ENCODE measurements at places on chromosomes 12 and 14.
A peak's percentile ranks its signal among the peaks of the same experiment; 100 is the strongest.

- no peak for DNase-seq
Measured at GRCh38 chr14:20782280-20782890, 1.3 kb downstream of the RNASE6 start.

- DNase-seq, result no peak
Measured at GRCh38 chr12:57487055-57487596, 742 bp upstream of the MARS1 start.

DNA sequence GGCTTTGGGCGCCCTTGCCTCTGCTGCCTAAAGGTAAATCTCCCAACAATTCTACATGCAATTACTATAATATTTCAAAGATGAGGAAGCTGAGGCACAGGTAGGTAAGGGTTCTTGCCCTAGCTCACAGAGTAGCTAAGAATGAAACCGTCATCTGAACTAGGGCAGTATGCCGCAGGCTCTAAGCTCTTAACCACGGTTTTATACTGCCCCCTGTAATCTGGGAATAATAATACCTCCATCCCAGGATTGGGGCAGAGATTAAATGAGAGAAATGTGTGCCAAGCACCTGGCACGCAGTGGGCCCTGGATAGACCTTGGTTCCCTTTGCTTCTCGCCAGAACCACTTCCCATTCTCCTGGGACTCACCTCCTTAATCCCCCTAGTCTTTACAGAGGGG, 1.5 kb upstream of the HRK start:
- DNase-seq, result peak; percentile 61

DNA sequence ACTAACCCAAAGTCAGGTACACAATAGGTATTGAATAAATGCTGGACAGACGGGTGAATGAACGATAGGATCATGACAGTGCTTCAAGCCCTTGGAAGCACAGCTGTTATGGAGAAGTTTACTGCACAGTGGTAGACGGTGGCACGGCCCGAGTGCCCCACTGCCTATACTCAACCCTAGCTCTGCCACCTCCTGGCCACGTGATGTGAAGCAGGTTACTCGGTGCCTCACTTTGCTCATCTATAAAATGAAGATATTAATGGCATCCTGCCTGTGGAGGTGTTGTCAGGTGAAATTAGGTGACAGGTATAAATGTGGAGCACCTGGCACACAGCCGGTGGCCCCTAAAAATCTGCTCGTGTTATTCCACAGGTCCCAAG, 5.8 kb downstream of the ASB2 start:
- no peak for DNase-seq

GRCh38 chr12:58479401-58479800, 440.9 kb downstream of the LRIG3 start:
- DNase-seq, result no peak

GRCh38 chr14:58732387-58732786, 94.6 kb downstream of the DACT1 start:
- no peak for DNase-seq

- no peak for DNase-seq
Measured at GRCh38 chr12:112684742-112685141, 106.8 kb upstream of the RPH3A start.

DNA sequence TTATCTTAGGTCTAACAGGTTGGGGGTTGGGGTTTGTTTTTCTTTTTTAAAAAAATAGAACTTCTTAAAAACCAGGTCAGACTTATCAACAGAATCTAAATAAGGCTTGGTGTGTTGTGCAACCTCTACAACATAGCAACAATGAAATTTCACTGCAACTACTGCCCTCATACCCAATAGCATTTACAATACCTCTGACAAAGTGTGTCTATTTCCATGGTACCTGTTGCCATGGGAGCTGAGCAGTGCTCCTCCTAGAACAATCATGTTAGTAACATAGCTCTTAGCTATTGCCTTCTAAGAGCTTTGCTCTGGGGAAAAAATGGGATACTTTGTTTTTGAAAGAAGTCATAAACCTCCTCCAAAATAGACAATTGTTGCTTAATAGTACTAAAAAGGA, 103.3 kb upstream of the CCDC175 start:
- DNase-seq, result no peak

- no peak for DNase-seq
Measured at GRCh38 chr12:24198936-24199671, 249.6 kb upstream of the SOX5 start.

DNA sequence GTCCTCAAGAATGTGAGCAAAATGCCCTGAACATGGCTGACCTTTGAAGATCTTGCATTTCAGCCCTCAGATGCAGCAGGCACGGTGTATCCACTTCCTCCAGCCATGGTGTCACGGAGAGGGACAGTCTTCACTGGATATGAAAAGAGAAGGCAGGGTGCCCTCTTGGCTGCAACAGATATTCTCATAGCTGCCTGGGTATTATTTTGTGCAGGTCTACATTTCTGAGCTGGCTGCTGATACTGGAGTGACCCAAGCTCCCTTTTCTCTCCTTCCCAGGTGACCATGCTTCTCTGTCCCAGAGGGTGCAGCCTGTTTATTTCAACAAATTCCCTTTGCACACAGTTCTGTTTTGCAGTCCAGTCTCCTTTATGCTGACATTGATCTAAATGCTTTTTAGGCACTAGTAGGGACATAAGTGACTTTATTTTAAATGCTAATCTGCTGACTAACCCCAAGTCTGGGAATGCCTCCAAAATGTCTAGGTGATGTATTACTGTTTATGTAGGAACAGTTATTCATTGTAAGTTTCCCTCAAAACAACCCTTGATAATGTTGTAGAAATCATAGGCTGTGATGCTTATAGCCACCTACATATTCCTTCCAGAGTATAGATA, 17.4 kb upstream of the PYGL start:
- no peak for DNase-seq

GRCh38 chr14:83301791-83302190, 1768.1 kb upstream of the SEL1L start:
- no peak for DNase-seq

DNA sequence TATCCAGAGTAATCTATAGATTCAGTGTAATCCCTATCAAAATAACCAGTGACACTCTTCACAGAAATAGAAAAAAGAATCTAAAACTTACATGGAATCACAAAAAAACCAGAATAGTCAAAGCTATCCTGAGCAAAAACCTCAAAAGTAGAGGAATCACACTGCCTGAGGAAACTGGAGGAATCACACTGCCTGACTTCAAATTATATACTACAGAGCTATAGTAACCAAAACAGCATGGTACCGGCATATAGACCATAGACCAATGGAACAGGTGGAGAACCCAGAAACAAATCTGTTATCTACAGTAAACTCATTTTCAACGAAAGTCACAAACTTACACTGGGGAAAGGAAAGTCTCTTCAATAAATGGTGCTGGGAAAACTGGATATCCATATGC, 244.0 kb downstream of the FUT8 start:
- DNase-seq, result no peak

GRCh38 chr12:29844667-29845066, 60.9 kb upstream of the TMTC1 start:
- no peak for DNase-seq

DNA sequence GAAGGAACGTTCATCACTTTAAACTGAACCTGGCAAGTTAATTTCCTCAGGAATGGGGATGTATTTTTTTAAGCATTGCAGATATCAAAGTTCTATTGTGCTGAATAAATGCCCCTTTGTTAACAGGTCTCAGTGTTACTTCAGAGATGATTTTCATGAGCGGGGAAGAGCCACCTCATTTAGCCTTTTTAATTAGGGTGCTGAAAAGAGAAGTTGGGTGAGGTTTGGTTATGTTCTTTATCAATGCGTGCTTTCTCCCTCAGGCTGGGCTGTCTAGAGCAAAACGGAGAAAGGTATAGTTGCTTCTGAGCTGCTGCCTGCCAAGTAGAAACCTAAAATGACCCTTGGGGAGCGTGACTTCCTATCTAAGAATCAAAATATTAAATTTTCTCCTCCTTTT, 8.0 kb upstream of the HIP1R start:
- DNase-seq, result no peak

DNA sequence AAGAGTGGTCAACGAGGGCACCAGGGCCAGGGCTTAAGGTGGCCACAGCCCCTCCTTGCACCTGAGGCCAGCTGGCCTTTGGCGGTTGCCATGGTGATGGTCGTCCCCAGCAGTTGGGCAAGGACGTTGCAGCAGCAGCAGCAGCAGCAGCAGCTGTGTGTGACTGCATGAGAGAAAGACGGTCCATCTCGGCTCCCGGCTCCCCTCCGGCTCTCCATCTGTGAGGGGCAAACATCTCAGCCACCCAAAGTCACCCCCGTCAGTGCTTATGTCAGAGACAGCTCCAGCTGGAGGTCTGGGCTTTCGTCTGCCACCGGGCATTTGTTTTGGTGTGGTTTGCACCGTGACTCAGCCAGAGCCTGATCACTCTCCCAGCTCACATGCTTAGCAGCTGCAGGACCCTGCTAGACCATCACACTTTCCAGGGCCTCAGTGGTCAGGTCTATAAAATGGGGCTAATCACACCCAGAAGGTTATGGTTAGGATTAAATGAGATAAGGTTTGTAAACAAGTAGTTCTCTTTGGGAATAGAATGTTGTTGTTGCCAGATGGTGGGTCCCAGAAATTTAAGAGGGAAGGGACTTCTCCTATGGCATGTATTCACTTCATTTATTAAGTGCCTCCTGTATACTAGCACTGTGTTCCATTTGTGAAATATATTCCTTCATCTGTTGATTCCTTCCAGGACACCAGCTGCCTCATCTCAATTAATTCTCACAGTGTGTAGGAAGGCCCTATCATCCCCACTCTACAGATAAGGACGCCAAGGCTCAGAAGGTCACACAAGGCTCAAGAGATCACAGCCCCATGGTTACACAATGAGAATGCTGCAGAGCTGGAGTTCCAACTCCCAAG, 212.6 kb upstream of the LHX5 start:
- no peak for DNase-seq

- no peak for DNase-seq
Measured at GRCh38 chr12:90268574-90268973, 559.9 kb upstream of the ATP2B1 start.

DNA sequence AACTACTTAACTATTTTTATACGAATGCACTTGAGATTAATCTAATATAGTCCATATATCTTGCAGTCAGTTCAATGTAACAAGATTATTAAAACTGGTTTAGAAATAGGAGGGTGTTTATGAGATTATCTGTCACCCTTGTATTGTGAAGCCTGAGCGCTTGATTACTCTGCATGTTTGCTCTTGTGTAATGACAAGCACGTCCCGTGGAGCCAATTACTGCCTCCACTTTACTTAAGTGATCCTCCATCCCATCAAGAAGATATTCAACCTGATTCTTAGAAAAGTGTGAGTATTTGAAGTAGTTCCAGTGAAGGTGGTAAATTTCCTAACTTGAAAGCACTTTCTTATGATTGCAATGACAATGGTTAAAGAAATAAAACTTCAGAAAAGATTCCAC, 415.2 kb upstream of the GARIN6 start:
- no peak for DNase-seq

GRCh38 chr14:42023452-42023851, 416.8 kb downstream of the LRFN5 start:
- no peak for DNase-seq

- no peak for DNase-seq
Measured at GRCh38 chr12:123559468-123559867, 24.9 kb upstream of the TMED2 start.

- DNase-seq, result no peak
Measured at GRCh38 chr12:46803517-46803916, 22.3 kb downstream of the SLC38A4 start.

GRCh38 chr12:123268850-123269249, 2.8 kb downstream of the CDK2AP1 start:
- peak; percentile 55 for DNase-seq

DNA sequence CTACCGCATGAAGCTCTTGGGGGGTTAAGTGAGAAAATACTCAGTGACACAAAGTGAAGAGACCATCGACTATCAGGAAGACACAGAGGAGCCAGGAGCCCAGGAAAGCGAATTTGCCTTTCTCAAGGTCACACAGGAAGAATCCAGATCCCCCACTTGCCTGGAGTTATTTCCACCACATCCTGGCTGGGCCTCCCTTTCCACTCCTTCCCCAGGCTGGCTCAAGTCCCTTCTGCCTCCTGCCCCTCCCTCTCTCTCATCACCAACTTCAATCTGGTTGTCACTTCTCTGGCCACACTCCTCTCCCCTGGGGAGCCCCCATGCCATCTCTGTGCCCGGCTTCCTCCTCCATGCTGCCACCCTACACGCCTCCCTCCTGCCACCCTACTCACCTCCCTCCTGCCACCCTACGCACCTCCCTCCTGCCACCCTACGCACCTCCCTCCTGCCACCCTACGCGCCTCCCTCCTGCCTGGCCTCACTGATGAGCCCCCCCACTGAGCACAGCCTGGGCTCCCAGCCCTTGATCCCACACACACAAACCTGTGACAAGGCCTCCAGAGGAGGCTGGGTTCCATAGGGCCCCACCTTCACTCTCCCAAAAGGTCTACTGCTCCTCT, 6.3 kb downstream of the SCNN1A start:
- DNase-seq, result no peak

DNA sequence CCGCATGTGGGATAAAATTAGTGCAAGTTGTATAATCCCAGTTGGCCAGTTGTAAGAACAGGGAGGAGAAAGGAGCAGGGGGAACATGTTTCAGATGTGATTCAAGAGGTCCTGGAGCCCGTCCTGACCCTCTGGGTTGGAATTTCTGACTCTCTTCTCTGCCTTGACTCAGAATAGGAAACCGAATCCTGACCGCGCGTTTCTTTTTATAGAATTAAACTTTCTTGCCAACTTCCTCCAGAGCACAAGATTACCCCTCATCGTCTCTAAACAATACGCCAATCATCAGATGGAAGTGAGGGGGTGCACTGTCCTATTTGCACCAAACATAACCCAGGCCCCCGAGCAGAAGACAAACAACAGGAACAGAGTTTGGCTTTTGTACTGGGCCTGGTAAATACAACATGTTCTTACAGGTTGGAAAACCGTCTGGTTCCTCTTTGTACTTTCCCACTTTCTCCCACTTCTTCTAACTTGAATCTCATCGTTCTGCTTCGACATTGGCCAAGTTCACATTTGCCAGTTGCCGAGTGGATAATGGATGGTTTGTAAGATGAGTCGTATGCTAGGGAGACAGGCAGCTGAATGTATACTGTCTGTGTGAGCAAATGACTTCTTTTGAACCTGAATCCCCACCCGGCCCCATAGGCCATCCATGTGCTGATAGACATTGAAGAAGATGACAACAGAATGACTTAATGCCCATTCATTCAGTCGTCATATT, 42.6 kb upstream of the MED13L start:
- no peak for DNase-seq

- no peak for DNase-seq
Measured at GRCh38 chr12:113407931-113408600, 4.4 kb upstream of the SDS start.

GRCh38 chr12:54977857-54978256, 6.7 kb downstream of the TESPA1 start:
- no peak for DNase-seq

- no peak for DNase-seq
Measured at GRCh38 chr14:73889376-73889775, 2.7 kb downstream of the ZNF410 start.

GRCh38 chr12:47554046-47554653, 151.7 kb downstream of the RPAP3 start:
- no peak for DNase-seq

- no peak for DNase-seq
Measured at GRCh38 chr14:97074856-97075255, 277.7 kb downstream of the VRK1 start.

GRCh38 chr14:66383257-66383656, 102.9 kb upstream of the CCDC196 start:
- no peak for DNase-seq
